DND-41 (cell line): ENCODE measurements at places on chromosomes 13 and 19.

DNA sequence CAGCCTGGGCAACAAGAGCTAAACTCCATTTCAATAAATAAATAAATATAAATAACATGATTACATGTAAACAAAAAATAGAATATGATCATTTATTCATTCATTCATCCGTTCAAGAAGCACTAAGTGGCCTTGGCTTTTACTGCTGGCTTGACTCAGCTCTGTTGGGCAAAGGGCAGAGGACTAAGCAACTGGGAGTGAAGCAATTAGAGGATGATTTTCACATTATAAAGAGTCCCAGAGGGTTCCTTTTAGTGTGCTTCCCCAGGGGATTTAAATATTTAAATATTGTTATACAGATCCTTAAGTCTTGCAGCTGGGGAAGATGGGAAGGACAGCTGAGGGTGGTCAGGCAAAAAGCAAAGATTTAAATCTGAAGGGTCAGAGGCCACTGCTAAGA is 34.9 kb upstream of the FLT1 start:
- DNase-seq = no peak

GRCh38 chr13:41813426-41813825 is 147.5 kb downstream of the VWA8 start:
- DNase-seq = no peak

DNA sequence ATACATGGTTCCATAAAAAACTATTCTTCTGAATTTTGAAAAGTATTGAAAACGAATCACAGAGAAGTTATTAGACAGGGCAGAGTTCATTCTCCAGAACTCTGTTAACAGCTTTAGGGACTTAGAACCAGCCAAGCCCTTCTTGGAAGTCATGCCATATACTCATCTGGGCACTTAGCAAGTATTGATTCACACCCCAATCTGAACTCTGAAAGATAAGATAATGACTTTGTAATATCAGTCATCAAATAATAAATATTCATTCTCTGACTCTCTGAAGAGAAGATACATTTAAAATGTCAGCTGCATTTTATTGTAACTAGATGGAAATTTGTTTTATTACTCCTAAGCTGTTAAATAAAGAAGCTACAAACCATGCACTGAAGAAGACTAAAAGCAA is 43.8 kb upstream of the ITM2B start:
- DNase-seq = no peak

- no peak for DNase-seq
Measured at GRCh38 chr13:57935965-57936364, 304.4 kb downstream of the PCDH17 start.
